ENCODE measurements at places on chromosomes 11 and 22.

DNA sequence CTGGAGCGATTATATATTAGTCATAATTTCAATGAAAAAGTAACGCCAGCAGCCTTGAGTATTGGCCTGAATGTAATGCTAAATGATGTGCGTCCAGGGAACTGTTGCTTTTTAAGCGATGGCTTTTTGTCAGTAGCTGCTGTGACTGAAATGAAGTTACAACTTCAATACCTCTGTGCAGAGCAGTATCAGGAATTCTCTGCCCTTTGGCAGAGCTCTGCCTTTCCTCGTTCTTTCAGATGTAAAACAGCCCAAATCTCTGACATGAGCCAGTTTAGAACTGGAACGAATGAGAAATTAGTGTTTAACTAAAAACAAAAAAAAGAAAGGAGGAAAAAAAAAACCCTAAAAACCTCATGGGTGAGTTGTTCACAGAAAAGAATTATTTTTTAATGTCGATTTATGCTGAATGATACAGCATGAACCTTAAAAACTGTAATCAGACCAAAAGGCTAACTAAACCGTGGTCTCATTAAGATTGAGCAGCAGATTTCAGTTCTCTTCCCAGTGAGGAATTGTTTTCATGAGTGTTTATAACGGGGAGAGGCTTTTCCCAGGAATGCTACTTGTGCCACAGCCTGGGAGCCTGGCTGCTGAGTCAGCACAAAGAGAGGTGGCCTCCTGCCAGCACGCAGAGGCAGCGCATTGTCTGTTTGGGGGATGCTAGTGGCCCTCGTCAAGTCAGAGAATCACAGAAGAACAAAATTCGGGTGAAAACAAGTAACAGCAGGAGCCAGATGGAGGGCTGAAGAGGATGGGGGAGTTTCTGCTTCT is 146.2 kb upstream of the RASSF10 start:
- DNase-seq = no peak

- DNase-seq = no peak
These were observed 72.2 kb downstream of the CDKN1C start for GRCh38 chr11:2813141-2813908.

DNA sequence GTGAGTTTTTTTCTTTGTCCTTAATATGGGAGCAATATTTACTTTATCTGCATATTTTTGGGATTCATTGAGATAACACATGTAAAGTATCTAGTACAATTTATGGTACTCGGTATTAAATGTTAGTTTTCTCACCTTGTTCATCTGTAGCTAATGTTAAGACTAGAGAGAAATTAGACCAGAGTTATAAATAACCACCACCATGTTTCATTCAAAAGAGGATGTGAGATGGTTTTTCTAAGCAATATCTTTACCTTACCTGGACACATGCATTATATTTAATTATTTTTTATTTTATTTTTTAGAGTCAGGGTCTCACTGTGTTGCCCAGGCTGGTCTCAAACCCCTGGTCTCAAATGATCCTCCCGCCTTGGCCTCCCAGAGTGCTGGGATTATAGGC is 18.4 kb downstream of the ARHGAP42 start:
- no peak for DNase-seq

- DNase-seq = peak; percentile 17
These were observed 344.7 kb downstream of the BUD13 start for GRCh38 chr11:116427903-116428637.

DNA sequence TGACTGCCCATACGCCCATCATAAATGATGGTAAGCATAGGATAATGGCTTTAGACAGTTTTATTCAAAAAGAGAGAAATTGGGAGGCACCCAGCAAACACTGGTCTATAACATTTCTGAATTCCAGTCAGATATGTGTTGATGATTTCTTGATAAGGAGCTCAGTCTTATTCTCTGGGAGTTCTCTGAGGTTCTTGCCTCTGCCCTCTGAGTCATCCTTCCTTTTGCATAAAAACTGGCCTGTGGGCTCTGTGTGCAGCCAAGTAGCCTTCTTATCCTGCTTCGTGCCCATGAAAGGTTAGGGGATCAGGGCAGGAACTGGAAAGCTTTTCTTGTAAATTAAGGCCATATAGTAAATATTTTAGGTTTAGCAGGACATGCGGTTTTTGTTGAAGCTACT is 48.9 kb downstream of the FAR1 start:
- no peak for DNase-seq

GRCh38 chr11:116357784-116358544 is 414.8 kb downstream of the BUD13 start:
- no peak for DNase-seq

GRCh38 chr11:4190519-4190918 is 95.9 kb downstream of the RRM1 start:
- DNase-seq = no peak

DNA sequence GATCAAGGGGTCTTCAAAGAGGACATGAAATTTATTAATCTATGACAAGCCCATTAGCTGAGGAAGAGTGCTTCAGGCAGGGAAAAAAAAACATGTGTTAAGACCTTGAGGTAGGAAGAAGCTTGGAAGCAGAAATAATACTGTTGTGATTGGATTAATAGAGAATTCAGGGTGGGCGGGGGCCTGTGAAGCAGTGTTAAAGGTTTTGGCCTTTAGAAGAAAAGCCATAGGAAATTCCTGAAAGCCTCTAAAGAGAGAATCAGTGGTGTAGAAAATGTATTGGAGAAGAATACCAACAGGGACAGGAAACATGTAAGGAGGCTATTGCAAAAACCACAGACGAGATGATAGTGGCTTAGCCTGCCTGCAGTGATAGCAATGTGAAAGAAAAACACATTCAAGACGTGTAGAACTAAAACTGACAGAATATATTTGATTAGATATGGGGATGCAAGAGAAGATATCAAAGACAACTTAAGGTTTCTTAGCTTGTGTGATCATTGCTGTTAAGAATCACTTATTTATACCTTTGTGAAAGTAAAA is 404.4 kb upstream of the ANO3 start:
- no peak for DNase-seq

DNA sequence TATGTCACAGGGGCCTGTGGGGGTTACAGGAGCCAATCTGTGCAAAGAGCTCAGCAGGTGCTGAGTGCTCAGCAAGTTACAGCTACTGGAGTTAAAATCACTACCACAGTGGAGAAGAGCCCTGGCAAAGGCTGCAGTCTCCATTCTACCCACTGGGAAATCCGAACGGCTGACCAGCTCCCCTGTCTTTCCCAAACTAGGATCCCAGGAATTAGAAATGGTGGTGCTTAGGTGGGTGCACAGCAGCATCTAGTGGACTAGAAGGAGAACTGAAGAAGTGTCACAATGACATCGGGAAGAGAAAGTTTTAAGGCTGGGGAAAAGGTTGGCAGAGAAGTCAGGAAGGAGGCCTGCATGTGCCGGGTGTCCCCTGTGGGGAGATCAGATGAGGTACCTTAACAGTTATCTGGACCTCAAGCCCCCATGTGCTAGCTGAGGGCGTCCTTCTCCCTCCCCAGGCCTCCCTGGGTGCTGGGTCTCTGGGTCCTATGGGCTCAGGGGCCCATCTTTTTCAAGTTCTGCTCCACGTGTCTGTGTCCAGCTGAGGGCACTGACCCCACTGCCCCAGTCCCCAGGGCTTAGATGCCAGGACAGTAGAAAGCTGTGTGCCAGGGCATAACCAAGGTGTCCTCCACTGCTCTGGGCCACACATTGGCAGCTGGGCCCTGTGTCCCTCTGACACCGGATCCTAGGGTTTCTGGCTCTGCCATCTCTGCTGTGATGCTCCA is 1.9 kb downstream of the PIWIL3 start:
- peak; percentile 52 for DNase-seq

- DNase-seq = no peak
These were observed 2.7 kb downstream of the DTX4 start for GRCh38 chr11:59174664-59175033.

DNA sequence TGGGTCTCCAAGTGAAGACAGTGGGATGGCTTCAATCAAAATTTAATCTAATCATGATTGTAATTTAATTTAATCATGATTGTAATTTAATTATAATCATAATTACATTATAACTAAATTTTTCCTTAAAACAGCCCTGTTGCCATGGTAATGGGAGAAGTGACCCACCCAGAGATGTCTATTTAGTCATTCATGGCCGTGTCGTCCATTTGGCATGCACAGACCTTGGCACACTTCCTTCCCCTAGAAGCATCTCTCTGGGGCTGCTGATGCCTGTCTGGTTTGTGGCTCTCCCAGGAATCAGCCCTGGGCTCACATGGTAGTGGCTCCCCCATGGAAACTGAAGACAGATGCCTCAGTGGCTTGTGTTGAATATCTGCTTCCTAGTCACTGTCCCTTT is 27.0 kb downstream of the P4HA3 start:
- no peak for DNase-seq

GRCh38 chr22:19292458-19293230 is 1.1 kb upstream of the CLTCL1 start:
- no peak for DNase-seq

GRCh38 chr22:48646216-48646925 is 1181.3 kb downstream of the BRD1 start:
- no peak for DNase-seq

GRCh38 chr11:80462211-80462610 is 1021.4 kb upstream of the TENM4 start:
- DNase-seq = no peak

DNA sequence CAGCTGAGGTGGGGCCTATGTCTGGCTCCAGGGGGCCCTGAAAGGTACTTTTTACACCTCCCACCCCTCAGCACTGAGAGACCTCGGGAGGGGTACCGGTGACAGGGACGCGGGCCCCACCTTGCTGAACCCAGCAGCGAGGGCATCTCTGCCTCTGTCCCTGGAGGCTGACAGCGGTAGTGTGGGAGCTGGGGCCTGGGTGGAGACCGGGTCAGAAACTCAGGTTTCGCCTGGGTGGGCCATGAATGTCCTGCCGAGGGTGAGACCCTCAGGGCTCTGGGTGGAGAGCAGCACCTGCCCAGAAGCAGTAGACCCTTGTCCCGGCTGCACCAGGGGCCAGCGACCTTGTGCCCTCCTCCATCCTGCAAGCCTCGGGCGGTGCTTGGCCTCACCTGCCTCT is 22.2 kb downstream of the PTDSS2 start:
- no peak for DNase-seq

- DNase-seq = no peak
These were observed 81.8 kb downstream of the SFI1 start for GRCh38 chr22:31578171-31578570.

DNA sequence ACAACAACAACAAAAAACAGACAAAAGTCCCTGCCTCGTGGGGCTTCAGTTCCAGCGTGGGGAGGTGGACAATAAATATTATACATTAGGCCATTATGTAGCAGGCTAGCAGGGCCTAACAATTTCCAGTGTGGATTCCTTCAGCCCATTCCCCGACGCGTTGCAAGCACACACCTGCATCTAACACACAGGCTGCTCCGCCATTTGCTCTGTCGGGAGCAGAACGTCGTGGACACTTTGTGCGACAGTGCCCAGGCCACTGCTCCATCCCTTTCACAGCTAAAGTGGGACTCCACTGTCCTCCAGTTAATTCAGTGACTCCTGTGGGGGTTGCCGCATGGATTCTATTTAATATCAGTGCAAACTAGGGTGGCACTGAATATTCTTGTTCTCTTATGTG is 10.9 kb upstream of the FGF3 start:
- DNase-seq = peak; percentile 6

DNA sequence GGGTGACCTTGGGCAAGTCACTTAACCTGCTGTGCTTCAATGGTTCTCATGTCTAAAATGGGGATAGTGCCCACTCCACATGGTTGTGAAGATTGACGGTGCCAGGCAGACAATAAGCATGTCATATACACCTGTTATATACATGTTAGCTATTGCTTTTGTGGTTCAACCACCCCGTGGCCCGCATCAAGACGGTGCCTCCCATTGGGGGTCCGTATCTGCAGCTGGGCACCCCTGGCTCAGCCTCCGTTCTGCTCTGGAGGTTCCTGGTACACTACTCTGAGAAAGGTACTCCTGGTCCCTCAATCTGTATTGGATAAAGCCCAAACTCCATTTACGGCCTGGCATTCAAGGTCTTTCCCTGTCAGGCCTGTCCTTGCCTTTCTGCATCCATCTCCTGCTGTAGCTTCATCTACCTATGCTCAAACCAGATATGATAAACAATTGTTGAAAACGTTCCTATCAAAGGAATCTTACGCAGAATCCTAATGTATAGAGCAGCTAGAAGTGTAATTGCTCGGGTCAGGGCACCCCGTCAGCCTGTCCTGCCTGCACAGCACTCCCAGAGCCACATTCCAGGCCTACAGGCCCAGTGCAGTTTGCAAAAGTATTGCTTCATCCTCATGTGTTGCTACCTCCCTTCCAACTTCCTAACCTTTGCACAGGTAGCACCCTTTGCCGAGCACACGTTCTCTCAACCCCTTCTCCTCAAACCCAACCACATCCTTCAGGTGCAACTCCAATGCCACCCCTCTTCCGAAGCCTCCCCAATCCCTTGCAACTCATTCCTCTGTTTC is 194.9 kb downstream of the BCR start:
- no peak for DNase-seq

- DNase-seq = no peak
These were observed 2.6 kb downstream of the TH start for GRCh38 chr11:2169005-2169378.

DNA sequence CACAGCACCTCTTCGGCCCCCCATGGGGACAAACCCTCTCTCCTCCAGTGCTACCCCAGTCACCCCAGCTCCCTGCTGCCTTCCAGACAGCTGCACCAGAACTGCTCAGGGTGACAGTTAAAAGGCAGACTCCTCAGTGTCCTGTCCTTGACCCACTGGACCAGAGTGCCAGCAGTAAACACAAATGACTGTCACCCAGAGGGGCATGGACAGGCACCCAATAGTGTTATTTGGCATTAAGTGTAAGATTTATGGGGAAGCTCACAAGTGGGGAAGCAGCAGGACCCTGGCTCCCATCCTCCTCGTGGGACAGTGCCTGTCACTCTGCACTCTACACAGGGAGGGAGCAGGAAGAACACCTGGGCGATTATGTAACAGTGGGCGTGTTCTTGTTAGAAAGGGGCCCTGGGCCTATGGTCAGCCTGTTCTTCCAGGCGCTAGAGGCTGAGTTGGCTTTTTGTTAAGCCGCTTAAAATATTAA is 5.0 kb downstream of the RPS19BP1 start:
- DNase-seq = no peak

DNA sequence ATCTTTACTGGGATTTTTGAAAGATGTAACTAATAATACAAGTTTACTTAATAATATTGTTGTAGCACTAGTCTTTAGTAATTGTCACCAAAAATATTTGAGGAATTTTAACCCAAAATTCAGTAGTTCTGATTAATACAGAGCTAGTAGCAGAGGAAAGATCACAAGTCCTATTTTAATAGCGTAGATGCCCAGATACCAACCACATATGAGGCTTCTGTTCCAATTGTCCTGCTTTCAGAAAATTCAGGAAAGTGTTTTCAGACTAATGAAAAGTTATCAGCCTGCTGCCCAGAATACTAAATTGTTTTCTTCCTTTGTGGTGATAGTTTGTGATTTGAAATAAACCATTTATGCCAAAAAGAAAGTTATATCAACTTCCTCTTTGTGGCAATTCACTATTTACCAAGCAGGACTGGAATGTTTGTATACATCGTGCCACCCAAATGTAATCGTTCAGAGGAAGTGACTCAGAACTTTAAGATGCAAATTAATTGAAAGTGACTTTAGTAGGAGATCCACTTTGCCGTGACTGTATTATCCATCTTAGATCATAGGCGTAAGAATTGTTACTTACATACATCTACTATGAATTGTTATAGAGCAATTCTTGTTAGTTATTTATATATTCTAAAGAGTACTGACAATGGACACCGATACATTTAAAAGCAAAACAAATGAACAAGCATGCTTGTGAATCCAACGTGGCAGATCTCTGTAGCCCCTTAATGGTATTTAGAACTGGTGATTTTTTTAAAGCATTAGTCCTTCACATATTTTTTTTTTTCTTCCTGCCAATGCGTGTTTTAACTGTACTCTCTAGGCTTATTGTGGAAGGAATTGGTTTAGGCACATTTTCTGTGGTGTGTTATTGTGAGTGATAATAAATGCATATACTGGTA is 231.0 kb downstream of the DDX10 start:
- DNase-seq = no peak
